GM20000 (cell line): ENCODE measurements at places on chromosomes 12 and 14.

GRCh38 chr14:98177551-98177950 lies 1094.4 kb downstream of the BCL11B start:
- DNase-seq: no peak

- no peak for DNase-seq
Measured at GRCh38 chr14:92644970-92645515, 103.4 kb downstream of the LGMN start.

- no peak for DNase-seq
Measured at GRCh38 chr14:81669308-81669707, 135.7 kb upstream of the SEL1L start.

DNA sequence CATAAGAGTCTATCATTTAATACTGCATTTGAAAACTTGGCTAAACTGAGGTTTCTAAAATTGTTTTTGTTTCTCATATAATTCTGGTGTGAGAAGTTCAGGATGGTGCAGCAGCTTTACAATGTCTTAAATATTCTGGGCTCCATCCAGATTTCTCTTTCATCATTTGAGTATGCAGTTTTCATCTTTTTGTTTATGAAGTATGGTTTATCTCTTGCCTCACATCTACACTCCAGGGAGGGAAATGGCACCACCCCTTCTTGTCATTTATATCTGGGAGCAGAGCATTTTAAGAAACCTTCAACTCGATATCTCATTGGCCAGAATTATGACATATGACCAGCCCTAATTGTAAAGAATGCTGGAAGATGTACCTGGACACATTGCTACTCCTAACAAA lies 24.3 kb downstream of the GEMIN2 start:
- DNase-seq: no peak

GRCh38 chr14:31843361-31844091 lies 233.6 kb upstream of the ARHGAP5 start:
- DNase-seq: no peak

DNA sequence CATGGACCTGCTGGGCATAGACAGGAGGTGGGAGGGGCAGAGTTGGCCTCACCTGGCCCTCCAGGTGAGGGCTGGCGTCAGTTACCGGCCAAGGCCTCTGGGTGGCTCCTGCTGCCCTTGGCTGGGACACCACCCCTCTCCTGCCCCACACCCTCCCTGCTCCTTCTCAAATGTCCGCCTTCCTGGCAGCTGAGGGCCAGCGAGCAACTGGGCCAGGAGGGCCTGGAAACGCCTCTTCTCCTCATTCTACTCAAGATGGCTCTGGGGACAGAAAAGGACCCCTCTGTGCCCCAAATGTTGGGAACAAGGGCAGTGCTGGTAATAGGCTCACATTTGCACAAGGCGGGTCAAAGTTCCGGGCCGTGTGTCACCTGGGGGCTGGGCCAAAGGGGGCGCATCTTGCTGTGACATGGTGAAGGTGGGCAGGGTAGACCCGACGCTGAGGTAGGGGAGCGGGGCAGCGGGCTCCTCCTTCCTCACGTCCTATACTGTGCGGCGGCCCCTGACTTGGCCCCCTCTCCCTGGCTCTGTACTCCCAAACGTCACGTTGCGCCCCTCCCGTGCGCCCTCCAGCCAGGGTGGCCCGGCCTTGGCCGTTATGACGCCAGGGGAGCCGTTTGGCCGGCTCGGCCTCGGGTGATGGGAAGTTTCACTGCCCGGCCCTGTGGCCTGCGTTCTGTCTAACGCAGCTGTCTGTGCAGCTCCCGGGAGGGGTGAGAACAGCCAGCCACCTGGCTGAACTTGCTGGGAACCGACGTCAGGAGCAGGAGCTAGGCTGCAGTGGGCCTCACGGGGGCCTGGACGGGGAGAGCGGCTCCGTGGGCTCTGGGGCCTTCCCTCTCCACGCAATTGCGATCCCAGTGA lies 18.0 kb upstream of the DLK1 start:
- no peak for DNase-seq

DNA sequence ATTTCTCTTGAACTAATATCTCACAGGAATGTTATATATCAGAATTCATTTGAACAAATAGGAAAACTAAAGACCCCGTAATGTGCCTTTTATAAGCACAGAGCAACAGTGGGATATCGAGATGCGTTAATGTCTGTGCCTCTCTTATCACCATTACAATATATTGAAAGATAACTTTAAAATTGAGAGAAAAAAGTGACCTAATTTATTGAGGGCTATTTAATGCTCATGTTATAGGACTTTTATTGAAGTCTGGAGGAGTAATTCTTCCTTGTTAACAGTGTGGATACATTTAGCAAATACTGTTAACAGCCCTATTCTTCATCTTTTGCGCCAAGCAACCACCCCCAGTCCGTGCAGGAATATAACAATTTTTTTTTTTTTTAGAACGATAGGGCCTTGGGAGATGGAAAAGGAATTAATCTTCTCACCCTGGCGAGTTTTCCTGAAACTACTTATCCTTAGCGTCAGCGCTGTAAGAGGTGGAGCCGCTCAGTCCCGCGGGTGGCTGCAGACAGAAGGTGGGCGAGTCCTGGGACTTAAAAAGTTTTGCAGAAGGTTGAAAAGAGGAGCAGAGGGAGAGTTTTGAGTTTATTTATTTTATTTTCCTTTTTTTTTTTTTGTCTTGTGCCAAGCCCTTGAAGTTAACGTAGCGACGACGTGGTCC lies 11.0 kb downstream of the FOXG1 start:
- DNase-seq: no peak

- DNase-seq: no peak
Measured at GRCh38 chr14:24417832-24418491, 11.5 kb downstream of the CBLN3 start.
